D341Med (cell line): ENCODE measurements at places on chromosomes 16 and 17.
A peak's percentile ranks its signal among the peaks of the same experiment; 100 is the strongest.

DNA sequence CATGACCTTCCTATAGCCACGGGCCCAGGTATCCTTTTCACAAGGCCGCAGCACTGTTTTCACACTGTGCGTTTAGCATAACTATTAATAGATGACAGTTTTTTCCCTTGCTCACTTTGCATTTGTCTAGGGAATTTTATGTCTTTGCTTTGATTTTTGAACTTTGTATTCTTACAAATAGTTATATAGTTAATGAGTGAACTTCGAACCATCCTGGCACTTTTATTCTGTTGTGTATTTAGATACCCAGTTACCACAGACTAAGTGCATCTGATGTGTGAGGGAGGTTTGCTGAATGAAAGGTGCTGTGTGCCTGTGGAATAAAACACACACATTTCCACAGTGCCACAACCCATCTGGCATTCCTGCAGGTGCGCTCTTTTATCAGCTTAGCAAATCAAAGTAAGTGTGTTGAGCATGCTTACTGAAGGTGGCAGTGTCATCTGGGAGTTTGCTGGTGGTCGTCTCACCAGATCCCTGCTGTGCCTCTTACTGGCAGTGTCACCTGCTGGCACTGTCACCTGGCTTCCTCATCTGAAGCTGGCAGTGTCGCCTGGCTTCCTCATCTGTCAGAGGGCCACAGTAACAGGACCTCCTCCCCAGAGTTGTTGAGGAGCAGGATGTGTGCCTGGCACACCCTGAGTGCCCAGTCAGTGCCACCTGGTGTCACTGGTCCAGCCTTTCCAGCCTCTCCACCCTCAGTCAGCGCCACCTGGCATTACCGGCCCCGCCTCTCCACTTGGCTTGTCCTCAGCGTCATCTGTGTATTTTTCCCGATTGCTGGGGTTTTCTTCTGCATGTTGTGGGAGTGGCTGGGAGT lies 37.6 kb downstream of the USP10 start:
- no peak for DNase-seq

- no peak for DNase-seq
Observed at GRCh38 chr16:11145173-11145818, 110.7 kb downstream of the SOCS1 start.

- no peak for DNase-seq
Observed at GRCh38 chr17:8163978-8164814, 1.4 kb upstream of the VAMP2 start.

DNA sequence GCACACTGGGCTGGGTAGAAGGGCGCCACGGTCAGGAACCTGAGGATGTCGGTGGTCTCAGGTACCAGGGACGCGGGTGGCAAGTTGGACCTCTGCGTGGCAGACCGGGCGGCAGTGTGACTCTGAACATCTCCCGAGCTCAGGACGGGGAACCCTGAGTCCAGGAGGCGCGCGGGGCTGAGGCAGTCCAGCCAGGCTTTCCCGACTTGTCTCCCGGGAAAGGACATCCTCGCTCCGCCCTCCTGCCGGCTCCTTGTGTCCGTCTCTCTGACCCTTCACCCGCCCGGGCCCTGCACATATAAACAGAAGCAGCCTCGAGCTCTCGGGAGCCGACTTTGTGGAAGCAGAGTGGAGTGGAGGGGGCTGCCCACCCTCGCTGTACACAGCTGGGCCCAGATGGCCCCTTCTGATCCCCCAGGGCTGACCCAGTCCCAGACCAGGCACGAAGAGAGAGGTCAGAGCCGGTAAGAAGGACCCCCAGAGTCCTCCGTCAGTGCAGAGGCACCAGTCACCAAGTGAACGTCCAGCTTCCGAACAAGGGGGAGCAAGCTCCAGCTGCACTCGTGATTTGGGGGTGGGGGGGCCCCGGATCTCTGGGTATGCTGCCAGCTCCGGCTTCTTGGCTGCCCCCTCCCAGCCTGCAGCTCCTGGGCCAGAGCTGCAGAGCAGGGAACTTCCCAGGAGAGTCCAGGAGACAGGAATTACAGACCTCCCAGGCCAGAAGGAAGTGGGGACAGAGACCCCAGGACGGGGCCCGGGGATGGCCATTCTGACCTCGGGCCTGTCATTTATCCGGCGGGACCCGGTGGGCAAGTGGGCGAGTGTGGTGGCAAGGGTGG lies 8.5 kb upstream of the P2RX1 start:
- no peak for DNase-seq

- DNase-seq = no peak
Observed at GRCh38 chr17:82332669-82333278, 792 bp downstream of the SECTM1 start.

- no peak for DNase-seq
Observed at GRCh38 chr17:81150377-81151077, 14.8 kb upstream of the PVALEF start.

- DNase-seq = no peak
Observed at GRCh38 chr16:2046893-2047329, 723 bp downstream of the NTHL1 start.

DNA sequence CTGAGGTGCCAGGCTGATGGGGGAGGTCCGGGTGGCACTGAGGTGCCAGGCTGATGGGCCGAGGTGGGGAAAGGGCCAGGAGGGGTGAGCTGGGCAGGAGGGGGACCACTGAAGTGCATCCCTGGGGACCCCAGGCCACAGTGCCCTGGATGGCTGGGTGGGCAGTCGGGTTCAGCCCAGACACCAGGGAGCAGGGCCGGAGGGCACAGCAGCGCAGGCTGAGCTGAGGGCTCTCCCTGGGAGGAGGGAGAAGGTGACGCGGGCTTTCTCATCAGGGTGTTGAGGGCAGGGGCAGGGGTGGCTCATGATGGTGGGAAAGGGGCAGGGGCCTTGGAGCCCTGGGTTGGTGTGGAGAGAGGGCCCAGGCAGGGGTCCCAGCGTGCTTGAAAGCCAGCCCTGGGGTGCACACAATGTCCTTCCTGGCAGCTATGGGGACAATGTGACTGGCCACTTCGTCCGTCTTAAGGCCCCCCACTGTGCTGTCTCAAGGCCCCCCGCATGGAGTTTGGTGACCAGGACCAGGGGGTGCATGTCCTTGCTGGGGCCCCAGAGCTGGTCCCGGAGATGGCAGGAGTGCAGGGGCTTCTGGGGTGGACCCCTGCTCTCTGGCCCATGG lies 16.0 kb downstream of the CD7 start:
- peak; percentile 40 for DNase-seq

- DNase-seq = no peak
Observed at GRCh38 chr16:57993438-57993837, 7.0 kb downstream of the ZNF319 start.

- no peak for DNase-seq
Observed at GRCh38 chr17:57541472-57542394, 203.4 kb downstream of the CCDC182 start.

DNA sequence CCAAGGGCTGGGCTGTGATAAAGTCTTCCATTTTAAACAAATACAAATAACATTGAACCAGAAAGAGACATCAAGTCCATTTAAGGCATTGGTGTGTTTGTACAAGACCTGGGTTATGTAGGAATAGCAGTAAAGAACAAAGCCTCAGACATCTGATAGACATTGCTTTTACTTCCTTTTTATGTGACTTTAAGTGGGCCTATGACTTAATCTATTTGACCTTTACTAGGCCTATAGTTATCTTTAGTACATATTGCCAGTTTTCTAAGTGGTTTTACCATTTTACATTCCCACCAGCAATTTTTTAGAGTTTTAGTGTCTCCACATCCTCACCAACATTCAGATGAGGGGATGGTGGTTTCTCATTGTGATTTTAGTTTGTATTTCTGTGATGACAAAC lies 298.8 kb downstream of the ZFHX3 start:
- no peak for DNase-seq

DNA sequence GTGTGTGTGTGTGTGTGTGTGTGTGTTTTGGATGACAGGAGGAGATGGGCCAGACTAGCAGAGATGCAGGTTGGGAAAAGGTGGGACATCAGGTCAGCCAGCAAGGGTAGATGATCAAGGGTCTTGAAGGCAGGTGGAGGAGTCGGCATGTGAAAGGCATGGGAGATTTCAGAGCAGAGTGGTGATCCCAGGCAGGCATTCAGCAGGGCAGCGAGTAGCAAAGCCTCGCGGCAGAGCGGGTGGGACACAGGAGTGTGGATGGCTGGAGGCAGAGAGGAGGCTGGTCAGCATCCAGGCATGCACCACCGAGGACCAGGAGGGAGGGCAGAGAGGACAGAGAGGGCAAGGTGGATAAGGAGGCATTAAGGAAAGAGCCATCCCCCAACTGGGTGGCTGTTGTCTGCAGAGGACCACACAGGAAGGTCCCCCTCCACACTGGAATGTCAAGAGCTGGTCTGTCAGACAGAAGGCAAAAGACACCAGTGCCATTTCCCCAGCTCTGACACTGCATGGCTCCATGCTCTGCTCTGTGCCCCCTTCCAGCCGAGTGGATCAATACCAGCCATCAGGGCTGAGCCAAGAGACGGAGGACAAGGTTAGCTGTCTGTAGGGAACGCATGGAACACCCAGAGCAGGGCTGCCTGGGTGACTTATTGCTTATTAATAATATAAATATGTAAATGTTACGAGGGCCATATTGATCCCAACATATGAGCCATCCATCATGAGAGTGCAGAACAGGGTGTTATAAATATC lies 74.8 kb upstream of the RPL38 start:
- no peak for DNase-seq

DNA sequence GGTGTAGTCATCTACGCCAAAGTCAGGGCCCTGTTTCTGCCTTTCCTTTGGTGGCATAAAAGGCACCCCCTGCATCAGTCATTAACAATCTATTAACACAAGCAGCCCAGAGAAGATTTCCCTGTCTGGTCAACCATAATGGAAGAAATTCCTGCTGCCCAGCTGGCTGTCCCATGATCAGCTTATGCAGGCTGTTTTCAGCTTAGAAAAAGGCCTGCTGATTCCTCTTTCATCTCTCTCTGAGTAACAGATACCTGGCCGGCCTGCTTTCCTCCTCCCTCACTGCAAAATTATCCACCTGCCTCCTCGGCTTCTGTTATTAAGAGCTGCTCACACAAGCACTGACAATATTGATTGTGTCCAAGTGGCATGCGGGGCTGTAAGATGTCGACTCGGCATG lies 70.3 kb upstream of the MMP2 start:
- DNase-seq = no peak

DNA sequence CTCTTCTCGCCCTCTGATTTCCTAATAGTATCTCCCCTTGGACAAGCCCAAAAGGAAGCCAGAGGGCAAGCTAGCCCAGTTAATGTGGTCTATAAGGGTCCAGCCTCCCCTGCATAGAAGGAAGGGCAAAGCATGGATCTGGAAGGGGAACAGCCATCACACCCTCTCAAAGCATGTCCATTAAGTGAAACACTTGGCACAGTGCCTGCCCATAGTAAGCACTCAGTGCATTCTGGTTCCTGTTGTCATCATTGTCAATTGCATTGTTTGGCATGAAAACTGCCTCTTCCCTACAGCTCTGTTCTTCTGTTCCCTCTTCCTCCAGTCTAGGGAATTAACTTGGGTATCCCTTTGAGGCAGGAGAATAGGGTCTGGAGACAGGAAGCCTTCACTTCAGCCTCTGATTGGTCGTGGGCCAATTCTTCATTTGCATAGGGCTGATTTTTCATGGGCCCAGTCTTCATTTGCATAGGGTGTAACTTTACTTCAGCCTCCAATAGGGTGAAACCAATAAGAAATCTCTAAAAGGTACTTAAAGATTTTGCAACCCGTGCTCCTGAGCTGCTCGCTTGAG lies 81.4 kb downstream of the C17orf67 start:
- DNase-seq = no peak

DNA sequence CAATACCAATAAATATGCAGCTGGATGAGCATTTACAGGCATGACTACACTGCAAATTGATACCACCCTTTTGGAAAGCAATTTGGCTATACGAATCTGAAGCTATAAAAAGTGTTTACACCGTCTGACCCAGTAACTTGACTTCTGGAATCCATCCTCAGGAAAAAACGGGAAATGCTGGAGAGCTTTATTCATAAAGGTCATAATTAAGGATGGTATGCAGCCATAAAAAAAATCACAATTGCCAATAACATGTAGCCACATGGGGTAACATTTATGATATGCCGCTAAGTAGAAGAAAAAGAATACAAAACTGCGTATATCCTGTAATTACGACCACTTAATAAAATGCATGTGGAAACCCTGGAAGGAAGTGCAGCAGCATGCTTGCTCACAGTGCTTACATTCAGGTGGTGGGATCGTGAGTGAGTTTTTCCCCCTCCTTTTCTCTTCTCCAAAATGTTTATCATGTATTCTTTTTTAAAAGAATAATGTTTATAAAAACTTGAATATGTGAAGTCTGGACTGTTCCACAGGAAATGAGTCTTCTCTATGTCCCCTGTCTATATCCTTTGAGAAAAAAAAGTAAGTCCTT lies 34.2 kb downstream of the COPRS start:
- no peak for DNase-seq
